Caco-2 (cell line): ENCODE measurements at places on chromosomes 3 and 15. TPM values are rescaled to one million over a fixed set of nuclear protein-coding genes. Genes with fewer than 3 reads are reported as not detected.

The DNASE1L3 gene
- total RNA-seq, result 0.27 TPM in 1 of 2 replicates, not detected in the other

The GPR27 gene
- total RNA-seq, result 0.32 and 0.39 TPM in 2 replicates

The LRRC34 gene
- not detected in 2 replicates for total RNA-seq

The DLL4 gene
- total RNA-seq, result 3.4 TPM in 2 replicates

The MINAR1 gene
- 0.34 and 0.49 TPM in 2 replicates for total RNA-seq

The UACA gene
- total RNA-seq, result 120 and 141 TPM in 2 replicates

The SNX22 gene
- 0.91 and 1.2 TPM in 2 replicates for total RNA-seq

The TXNRD3 gene
- total RNA-seq, result 11.1 and 11.4 TPM in 2 replicates

The ALPK3 gene
- total RNA-seq, result 0.43 and 0.95 TPM in 2 replicates

The RHCG gene
- not detected in 2 replicates for total RNA-seq

The CA12 gene
- 1.0 and 1.3 TPM in 2 replicates for total RNA-seq

The FOXB1 gene
- not detected in 2 replicates for total RNA-seq

The GXYLT2 gene
- 3.4 and 4.8 TPM in 2 replicates for total RNA-seq

The PLA2G4E gene
- total RNA-seq, result 1.4 and 1.8 TPM in 2 replicates

The CCDC54 gene
- total RNA-seq, result not detected in 2 replicates

The CHRM5 gene
- not detected in 2 replicates for total RNA-seq

The DOCK3 gene
- 0.05 and 0.09 TPM in 2 replicates for total RNA-seq

The PIERCE2 gene
- total RNA-seq, result 1.3 TPM in 1 of 2 replicates, not detected in the other

The SEMA3B gene
- 19.7 and 21.8 TPM in 2 replicates for total RNA-seq

The OR4F6 gene
- not detected in 2 replicates for total RNA-seq

The HCLS1 gene
- total RNA-seq, result 0.45 and 1.00 TPM in 2 replicates

The EIF1B gene
- total RNA-seq, result 45.8 and 47.3 TPM in 2 replicates

The TMEM207 gene
- total RNA-seq, result 0.65 TPM in 1 of 2 replicates, not detected in the other

The ITPKA gene
- 16.2 and 18.1 TPM in 2 replicates for total RNA-seq

The NBEAL2 gene
- 62.4 and 76.9 TPM in 2 replicates for total RNA-seq

The CPNE9 gene
- not detected in 2 replicates for total RNA-seq

The AZI2 gene
- total RNA-seq, result 48.9 and 57.4 TPM in 2 replicates

The SUCNR1 gene
- not detected in 2 replicates for total RNA-seq

The ACKR2 gene
- 3.5 and 4.1 TPM in 2 replicates for total RNA-seq

The STRIT1 gene
- total RNA-seq, result not detected in 2 replicates

The POC1A gene
- 28.3 and 32.2 TPM in 2 replicates for total RNA-seq

The EHD4 gene
- 31.6 TPM in 2 replicates for total RNA-seq

The TMIE gene
- not detected in 2 replicates for total RNA-seq

The BFSP2 gene
- total RNA-seq, result not detected in 2 replicates

The SH3GL3 gene
- total RNA-seq, result not detected in 2 replicates

The PLSCR2 gene
- total RNA-seq, result not detected in 2 replicates

The RTP4 gene
- total RNA-seq, result not detected in 2 replicates

The CFAP161 gene
- not detected in 2 replicates for total RNA-seq

The QRICH1 gene
- total RNA-seq, result 112 and 119 TPM in 2 replicates

The DNAH1 gene
- 2.9 and 4.1 TPM in 2 replicates for total RNA-seq

The MUC4 gene
- 0.21 and 0.36 TPM in 2 replicates for total RNA-seq

The SLC2A2 gene
- 4.0 and 4.6 TPM in 2 replicates for total RNA-seq

The NCBP2 gene
- 66.8 and 70.7 TPM in 2 replicates for total RNA-seq

The P2RY12 gene
- total RNA-seq, result not detected in 2 replicates

The CAMK2N2 gene
- 0.46 and 0.66 TPM in 2 replicates for total RNA-seq

The ZNF501 gene
- 3.2 and 3.3 TPM in 2 replicates for total RNA-seq

The WNT7A gene
- 0.58 and 1.1 TPM in 2 replicates for total RNA-seq

The C3orf52 gene
- 52.4 and 64.5 TPM in 2 replicates for total RNA-seq

The PATL2 gene
- 0.32 TPM in 1 of 2 replicates, not detected in the other for total RNA-seq
